ENCODE measurements at places on chromosomes 12 and 14.

GRCh38 chr14:29955087-29955486 is 27.4 kb upstream of the PRKD1 start:
- DNase-seq, result no peak

- DNase-seq, result no peak
Measured at GRCh38 chr12:121214855-121215745, 5.2 kb downstream of the P2RX4 start.

DNA sequence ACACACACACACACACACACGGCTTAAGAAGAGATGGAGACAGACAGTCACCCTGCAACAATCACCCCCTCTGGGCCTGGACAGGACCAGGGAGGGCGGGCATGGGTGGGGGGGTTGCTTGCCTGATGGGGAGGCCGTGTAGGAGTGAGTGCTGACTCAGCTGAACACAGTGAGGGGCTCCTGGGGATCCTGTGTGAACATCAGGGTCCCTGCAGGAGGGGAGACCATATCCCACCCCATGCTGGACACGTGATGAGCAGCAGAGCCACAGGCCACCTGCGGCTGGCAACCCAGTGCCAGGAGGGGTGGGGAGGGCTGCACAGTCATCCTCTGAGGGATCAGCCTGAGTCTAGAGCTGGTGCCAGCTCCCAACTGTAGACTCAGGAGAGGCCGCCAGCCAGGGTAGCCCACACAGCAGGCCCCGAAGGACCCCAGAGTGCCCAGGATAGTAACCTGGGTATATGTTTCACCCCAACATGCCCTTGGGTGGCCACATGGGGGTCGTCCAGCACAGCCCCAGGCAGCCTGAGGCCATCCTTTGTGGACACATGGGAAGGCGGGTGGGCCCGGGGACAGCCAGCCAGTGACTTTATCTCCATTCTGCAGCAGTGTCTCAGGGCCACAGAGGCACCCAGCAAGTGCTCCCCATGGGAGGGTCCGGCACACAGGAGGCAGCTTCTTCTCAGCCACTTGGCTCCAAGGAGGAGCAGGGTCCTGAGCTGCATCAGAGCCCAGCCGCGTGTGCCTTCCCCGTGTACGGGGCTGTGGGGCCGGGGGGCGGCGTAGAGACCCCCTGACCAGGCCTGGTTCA is 73.7 kb upstream of the SFSWAP start:
- no peak for DNase-seq

DNA sequence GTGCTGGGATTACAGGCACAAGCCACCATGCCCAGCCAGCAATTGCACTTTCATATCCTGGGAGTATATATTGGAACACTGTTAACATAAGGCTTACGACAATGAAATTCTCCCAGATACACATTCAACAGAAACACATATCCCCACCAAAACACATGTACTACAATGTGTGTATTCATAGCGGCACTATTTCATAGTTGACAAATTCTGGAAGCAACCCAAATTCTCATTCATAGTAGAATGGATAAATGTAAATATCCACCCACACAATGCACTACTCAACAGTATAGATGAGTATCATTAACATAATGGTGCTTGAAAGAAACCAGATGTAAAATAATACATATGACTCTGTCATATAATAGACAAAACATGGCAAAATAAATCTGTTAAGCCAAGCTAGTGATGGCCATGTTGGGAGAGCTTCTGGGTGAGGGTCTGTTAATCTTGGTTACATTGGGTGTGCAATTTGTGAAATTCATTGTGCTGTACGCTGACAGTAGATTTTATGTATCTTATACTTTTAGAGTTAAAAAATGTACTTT is 2.6 kb upstream of the DNAAF2 start:
- DNase-seq, result no peak

DNA sequence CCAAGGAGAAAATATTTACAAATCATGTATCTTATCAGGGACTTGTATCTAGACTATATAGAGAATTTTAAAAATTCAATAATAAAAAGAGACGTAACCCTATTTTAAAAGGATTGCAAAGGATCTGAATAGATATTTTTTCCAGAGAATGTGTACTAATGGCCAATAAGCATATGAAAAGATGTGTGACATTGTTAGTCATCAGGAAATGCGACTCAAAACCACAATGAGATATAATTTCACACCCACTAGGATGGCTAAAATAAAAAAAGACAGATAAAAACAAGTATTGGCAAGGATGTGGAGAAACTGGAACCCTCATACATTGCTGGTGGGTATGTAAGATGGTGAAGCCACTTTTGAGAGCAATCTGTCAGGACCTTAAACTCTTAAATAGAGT is 141.9 kb upstream of the BMP4 start:
- no peak for DNase-seq

DNA sequence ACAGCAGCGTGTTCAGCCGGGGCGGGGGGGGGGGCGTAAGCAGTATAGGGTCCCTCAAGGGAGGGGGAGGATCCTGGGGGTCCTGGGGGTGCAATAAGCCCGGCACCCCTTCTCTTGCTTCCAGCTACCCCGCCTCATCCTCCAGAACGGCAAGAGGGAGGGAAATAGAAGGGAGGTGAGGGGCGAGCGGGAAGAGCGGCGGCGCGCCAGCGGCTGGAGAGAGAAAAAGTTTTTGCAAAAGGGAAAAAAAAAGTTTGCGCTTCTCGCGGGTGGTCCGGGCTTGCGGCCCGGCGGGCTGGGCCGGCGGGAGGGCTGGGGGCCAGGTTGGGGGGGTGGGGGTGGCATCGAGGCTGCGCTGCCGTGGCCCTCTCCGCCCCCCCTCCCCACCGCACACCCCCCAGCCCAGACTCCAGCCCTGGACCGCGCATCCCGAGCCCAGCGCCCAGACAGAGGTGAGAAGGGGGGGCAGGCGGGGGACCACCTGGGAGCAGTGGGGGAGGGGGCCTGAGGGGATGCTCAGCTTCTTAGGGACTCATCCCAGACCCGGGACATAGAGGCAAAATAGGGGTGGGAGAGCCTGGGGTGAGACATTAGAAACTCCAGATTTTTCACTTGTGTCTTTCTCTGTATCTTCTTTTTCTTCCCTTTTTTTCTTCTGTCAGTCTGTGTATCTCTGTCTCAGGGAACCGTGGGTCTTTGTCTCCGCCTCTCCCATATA is at the start of gene GLI1:
Gene GLI1 (plus strand): TSS at position 36 of the 718 bp plus-strand sequence. CDS start 3,907 bp downstream, outside the sequence.
- DNase-seq, result no peak

DNA sequence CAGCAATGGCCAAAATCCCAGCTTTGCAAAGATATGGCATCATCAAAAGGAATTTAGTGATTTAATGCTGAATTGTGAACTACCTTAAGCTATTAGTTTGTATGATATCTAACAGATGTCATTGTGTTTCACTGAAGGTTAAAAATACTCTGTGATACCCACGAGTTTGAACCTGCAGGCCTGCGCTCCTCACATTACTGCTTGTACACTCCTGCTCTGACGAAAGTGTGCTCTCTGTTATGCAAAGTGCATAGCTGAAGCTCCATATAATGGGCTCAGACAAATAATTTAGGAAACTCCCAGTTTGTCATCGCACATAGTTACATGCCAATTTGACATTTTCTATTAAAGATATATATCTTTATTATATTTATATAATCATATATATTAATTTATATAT is 52.2 kb downstream of the SPPL3 start:
- DNase-seq, result no peak

DNA sequence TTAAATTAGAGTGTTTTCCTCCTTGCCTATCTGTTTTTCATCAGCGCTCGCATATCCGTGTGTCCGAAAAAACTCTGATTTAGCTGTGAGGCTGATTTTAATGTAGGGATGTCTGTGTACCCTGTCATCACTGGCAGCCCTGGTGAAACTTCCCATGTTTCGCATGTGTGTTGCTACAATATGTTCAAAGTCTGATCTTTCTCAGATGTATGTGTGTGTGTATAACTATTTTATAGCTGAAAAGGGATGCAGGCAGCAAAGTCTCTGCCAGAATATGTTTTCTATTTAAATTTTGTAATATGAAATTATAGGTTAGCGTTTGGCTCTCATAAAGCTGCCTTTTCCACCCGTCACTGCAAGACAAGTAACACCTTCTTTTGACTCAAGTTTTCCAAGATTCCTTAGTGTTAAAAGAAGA is 154.8 kb downstream of the TMTC2 start:
- DNase-seq, result no peak

DNA sequence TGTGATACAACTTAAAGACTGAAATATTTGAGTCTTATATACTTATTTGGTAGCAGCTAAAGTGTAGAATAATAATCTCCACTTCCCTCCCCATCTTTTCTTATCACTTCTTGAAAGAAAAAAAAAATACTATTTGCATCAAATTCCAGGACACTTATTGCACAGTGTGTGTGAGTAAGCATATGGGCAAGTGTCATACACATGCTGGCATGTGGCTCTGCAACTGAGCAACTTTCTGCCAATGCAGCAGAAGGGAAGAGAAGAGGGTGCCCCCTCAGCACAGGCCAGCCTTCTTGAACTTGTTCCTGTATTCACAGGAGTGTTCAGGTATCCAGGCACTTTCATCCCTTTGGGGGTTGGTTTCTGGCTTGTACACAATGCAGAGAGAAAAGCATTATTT is 145.8 kb downstream of the CPNE8 start:
- DNase-seq, result no peak

DNA sequence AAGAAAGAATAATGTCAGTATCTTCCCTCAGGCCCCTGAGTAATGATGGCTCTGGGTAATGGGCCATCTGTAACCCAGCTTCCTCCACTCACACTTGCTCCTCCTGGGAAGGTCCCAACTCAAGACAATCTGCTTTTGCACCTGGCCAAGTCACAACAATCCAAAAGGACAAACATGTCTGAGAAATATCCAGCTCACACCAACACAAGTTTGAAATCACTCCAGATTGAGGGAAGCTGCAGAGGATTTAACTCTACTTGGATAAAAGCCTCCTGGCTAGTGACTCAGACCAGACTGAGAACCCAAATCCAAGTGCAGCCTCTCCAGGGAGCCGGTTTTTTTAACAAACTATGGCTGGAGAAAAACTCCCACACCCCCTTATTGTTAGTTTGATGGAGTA is 34.2 kb downstream of the RTRAF start:
- no peak for DNase-seq

DNA sequence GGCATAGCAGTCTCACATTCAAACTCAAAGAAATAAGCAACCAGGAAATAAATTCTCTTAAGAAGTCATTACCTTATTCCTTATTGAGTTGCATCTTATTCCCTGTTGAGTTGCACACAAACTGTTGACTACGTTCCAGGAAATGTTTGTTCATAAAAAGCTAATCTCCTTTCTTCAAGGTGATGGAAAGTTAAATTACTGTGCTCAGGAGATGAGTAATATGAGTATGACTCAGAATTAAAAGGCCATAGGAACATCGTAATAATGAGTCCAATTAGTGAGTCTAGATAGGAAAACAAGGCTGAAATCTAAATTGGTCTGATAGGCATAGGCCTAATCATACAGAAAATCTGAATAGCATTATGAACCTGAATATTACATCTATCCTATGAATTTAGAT is 203.1 kb downstream of the SLC2A13 start:
- no peak for DNase-seq

All from GM18507 (cell line).